ENCODE measurements at places on chromosomes 11 and 22. TPM values are rescaled to one million over a fixed set of nuclear protein-coding genes. Genes with fewer than 3 reads are reported as not detected.
A peak's percentile ranks its signal among the peaks of the same experiment; 100 is the strongest.

- H3K36me3 ChIP-seq: no peaks in the 10 kb centered on the region
- DNase-seq: no peak
- no peak overlapping the region for H3K27ac ChIP-seq
- H3K4me3 ChIP-seq: no peak overlapping the region
- no peaks in the 10 kb centered on the region for H3K27me3 ChIP-seq
Measured at GRCh38 chr11:127649958-127650357, 649.4 kb upstream of the KIRREL3 start.

GRCh38 chr11:94131047-94131717 lies 2.5 kb downstream of the PANX1 start:
- H3K36me3 ChIP-seq: no peaks in the 10 kb centered on the region
- peak overlapping the region; percentile 2 for H3K4me3 ChIP-seq
- no peaks in the 10 kb centered on the region for H3K27me3 ChIP-seq
- peak overlapping the region; percentile 89 for H3K27ac ChIP-seq

Gene BEST1
- total RNA-seq: 10.1 TPM

Gene KCNK7
- total RNA-seq: 0.33 TPM

DNA sequence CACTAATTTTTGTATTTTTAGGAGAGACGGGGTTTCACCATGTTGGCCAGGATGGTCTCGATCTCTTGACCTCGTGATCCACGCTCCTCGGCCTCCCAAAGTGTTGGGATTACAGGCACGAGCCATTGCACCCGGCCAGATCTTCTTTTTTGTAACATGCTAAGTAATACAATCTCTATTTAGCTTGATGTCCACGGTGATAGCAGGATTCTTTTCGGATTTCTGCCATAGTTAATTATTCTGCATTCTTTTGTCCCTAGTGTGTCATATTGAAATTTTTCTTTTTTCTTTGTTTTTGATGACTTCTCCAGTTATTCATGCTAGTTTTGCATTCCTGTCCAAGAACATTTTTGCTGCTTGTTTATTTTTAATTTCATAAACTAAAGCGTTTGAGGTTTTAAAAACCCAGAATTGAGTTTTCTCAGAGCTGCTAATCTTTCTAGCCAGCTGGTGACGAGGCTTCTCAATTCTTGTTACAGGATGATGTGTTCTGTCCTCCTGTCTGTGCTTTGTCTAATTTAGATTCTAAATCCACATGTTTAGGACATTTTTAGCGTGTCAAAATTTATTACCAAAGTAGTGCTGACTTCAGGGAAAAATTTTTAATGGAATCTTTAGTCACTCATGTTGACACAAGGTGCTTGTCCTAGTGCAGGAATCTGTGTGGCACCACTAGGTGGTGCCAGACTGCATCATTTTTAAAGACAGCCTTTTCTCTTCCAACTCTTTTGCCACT lies 21.8 kb downstream of the NF2 start:
- H3K27me3 ChIP-seq: no peaks in the 10 kb centered on the region
- H3K4me3 ChIP-seq: no peak overlapping the region
- no peak overlapping the region for H3K27ac ChIP-seq
- H3K4me1 ChIP-seq: peaks cover 29% of the 10 kb centered on the region
- no peaks in the 10 kb centered on the region for H3K36me3 ChIP-seq

GRCh38 chr11:122138744-122139594 lies 23.0 kb upstream of the BLID start:
- H3K27ac ChIP-seq: no peak overlapping the region
- no peak for DNase-seq
- H3K27me3 ChIP-seq: no peaks in the 10 kb centered on the region
- H3K4me3 ChIP-seq: no peak overlapping the region

Gene TANGO2
- 33.4 TPM for total RNA-seq

GRCh38 chr11:133699071-133699470 lies 146.2 kb downstream of the SPATA19 start:
- no peak for DNase-seq
- H3K4me3 ChIP-seq: no peak overlapping the region
- H3K4me1 ChIP-seq: no peaks in the 10 kb centered on the region
- H3K36me3 ChIP-seq: no peaks in the 10 kb centered on the region

Gene ZNF214
- total RNA-seq: 3.0 TPM

- no peaks in the 10 kb centered on the region for H3K36me3 ChIP-seq
- H3K4me3 ChIP-seq: no peak overlapping the region
- peaks cover 3% of the 10 kb centered on the region for H3K27me3 ChIP-seq
- no peaks in the 10 kb centered on the region for H3K4me1 ChIP-seq
- no peak for DNase-seq
Measured at GRCh38 chr11:64379160-64379559, 20.2 kb downstream of the RPS6KA4 start.

- no peak overlapping the region for H3K4me3 ChIP-seq
- no peaks in the 10 kb centered on the region for H3K36me3 ChIP-seq
- no peaks in the 10 kb centered on the region for H3K4me1 ChIP-seq
Measured at GRCh38 chr11:132864811-132865576, 667.3 kb downstream of the OPCML start.

- H3K4me1 ChIP-seq: no peaks in the 10 kb centered on the region
- H3K27me3 ChIP-seq: no peaks in the 10 kb centered on the region
- no peaks in the 10 kb centered on the region for H3K36me3 ChIP-seq
- no peak overlapping the region for H3K27ac ChIP-seq
Measured at GRCh38 chr11:77418971-77419597, 54.8 kb downstream of the PAK1 start.

DNA sequence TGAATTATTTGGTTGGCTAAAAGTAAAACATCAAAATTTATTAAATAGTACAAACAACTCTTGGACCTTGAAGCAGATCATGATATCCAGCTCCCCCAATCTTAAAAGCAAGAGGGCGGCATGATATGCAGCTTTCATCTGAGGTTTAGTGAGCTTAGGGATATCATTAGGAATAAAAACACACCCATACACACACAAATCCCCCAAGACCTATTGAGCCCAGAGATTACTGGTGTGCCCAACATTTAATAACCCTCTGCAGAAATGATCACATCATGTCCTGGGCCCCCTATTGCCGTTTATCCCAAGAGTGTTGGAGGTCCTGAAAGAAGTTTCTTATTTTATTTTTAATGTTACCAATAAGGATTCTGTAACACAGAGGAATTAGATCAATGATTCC lies at the start of gene OR8D1:
Gene OR8D1, minus strand, starts transcription at position 101 of the 400 bp plus-strand sequence. CDS start 3,183 bp downstream, outside the sequence.
- H3K36me3 ChIP-seq: no peaks in the 10 kb centered on the region
- no peak within 1 kb of the TSS for H3K27ac ChIP-seq
- no peaks in the 10 kb centered on the region for H3K27me3 ChIP-seq
- DNase-seq: no peak

- DNase-seq: peak; percentile 59
- H3K4me1 ChIP-seq: peaks cover 11% of the 10 kb centered on the region
- H3K36me3 ChIP-seq: no peaks in the 10 kb centered on the region
- H3K27ac ChIP-seq: peak overlapping the region; percentile 90
- H3K27me3 ChIP-seq: no peaks in the 10 kb centered on the region
Measured at GRCh38 chr22:33921525-33922348, 1.5 kb upstream of the LARGE1 start.

DNA sequence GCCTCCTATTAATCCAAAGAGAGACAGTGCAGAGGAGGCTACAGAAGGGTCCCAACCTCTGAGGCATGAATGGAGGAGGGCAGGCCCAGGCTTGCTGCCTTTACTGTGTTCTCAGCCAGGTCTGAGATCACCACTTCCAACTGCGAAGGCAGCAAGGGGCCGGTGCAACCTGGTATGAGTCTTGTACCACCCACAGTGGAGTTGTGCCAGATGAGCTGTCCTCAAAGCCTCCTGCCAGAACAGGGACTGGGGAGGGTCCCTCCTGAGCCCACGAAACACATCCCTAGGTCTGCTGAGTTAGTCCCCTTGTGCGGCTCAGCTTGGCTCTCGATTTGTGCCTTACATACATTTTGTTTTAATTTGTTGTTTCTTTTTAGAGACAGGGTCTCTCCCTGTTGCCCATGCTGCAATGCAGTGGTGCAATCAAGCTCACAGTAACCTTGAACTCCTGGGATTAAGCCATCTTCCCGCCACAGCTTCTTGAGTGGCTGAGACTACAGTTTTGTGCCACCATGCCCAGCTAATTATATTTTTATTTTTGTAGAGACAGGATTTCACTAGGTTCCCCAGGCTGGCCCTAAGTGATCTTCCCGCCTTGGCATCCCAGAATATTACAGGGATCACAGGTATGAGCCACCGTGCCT lies 9.3 kb downstream of the MIF start:
- H3K27ac ChIP-seq: peak overlapping the region; percentile 8
- H3K27me3 ChIP-seq: no peaks in the 10 kb centered on the region
- no peak overlapping the region for H3K4me3 ChIP-seq

DNA sequence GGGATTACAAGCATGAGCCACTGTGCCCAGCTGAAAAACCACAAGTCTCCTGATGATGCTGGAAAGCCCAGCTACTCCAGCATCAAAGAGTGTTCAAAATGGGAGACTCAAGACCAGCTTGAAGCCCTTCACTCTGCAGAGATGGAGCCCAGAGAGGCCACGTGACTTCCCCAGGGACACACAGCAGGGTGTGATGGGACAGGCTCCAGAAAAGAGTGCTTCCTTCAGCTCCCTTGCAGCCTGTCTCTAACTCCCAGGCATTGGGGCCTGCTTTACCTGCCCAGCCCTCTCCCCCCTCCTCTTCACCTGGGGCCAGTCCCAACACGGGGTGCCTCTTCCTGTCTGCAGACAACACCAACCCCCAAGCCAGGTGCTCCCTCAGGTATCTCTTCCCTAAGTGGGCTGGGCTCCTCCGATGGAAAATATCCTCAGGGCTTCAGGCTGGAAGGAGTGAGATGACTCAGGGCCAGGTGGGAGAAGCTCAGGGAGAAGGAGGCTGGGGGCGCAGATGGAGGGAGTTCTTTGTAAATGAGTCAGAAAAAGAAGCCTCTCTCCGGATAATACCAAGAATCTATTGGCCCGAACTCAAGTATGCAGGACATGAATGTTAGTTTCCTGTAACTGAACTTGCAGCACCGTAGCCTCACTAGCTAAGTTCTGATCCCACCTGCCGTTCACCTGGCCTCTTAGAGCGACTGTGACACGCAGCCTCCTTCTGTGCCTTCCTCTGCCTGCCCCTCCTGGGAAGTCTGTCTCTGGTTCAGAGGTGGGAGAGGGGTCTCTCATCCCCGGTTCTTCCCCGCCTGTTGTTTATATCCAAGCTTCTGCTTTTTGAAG lies 326.6 kb downstream of the MN1 start:
- DNase-seq: peak; percentile 82
- peak overlapping the region; percentile 69 for H3K27ac ChIP-seq
- no peaks in the 10 kb centered on the region for H3K36me3 ChIP-seq
- no peaks in the 10 kb centered on the region for H3K4me1 ChIP-seq
- H3K4me3 ChIP-seq: no peak overlapping the region
